Caudate nucleus (tissue), 63 donors: ENCODE measurements at places on chromosomes 16 and 17.

DNA sequence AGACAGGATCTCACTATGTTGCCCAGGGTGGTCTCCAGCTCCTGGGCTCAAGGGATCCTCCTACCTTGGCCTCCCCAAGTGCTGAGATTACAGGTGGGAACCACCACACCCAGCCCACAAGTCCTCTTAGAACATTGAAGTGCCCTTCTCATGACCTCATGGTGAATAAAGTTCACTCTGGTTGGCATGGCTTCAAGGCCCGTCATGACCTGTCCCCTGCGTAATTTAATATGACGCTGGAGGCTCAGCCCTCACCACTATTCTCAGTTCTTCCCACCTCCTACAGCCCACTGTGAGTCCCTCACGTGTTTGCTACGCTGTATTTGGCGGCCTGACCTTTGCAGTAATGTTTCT, 1.9 kb downstream of the ENDOV start:
- DNase-seq, result no peak

- DNase-seq, result no peak
Observed at GRCh38 chr16:70253291-70254106, 1.8 kb upstream of the EXOSC6 start.

GRCh38 chr16:72203401-72203800, 31.4 kb upstream of the PMFBP1 start:
- no peak for DNase-seq

DNA sequence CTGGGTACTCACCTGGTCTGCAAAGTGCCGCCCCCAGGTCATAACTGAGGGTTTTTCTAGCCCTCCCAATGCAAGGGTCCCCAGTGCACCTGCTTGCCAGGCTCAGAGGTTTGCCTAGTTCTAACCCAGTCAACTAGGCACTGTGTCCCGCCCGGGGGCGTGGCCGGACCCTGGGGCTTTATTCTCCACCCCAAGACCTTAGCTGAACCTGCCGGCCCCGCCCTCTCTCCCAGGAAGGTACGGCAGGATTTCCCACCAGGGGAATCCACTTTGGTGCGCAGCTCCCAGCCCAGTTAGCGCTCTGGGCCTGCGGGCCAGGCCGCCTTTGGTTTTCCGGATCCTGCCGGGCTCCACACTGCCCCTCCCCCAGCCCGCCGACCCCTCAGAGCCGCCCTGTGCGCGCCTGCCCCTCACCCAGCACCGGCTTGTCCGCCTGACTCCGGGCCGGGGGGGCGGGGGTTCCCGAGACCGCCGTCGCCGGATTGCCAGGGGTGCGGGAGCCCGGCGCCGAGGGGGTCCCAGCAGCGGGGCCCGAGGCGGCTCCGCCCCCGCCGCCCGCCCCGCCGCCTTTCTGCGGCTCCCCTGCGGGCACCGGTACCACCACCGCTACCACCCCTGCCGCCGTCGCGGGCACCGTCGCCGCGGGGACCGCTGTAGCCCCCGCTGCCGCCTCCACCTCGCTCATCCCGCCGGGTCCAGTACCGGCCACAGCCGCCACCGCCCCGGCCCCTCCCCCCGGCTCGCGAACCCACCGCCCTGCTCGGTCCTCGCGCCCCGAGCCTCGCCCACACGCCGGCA, 424 bp downstream of the YBX2 start:
- no peak for DNase-seq

- DNase-seq, result no peak
Observed at GRCh38 chr16:66844342-66845079, at the start of gene CA7. CA7 (plus strand) TSS chr16:66844414; CDS start chr16:66844488, 74 bp downstream.

- peak; percentile 37 for DNase-seq
Observed at GRCh38 chr17:81057079-81057730, 22.3 kb downstream of the BAIAP2 start.
